ENCODE measurements at places on chromosomes 5 and 9.

GRCh38 chr5:170640731-170641588, 137.1 kb downstream of the KCNIP1 start:
- no peak for DNase-seq

DNA sequence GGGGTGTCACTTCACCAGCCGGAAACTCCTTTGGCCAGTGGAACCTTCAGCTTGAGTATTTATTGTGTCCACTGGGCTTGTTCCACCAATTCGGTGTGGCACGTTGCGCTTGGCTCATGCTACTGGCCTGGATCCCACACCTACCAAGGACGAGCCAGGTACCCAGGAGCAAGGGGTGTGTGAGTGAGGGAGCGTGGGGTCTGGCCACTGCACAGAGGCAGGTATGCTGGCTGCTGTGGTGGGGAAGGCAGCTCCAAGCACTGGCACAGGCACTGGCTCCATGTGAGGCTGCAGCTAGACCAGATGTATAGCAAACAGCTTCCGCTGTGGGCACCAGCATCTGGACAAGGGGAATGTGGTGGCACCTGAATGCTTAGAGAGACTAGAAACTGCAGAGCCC, 28.1 kb upstream of the CYLC2 start:
- DNase-seq, result no peak

GRCh38 chr9:116154976-116155697, 1.5 kb downstream of the PAPPA start:
- DNase-seq, result no peak

DNA sequence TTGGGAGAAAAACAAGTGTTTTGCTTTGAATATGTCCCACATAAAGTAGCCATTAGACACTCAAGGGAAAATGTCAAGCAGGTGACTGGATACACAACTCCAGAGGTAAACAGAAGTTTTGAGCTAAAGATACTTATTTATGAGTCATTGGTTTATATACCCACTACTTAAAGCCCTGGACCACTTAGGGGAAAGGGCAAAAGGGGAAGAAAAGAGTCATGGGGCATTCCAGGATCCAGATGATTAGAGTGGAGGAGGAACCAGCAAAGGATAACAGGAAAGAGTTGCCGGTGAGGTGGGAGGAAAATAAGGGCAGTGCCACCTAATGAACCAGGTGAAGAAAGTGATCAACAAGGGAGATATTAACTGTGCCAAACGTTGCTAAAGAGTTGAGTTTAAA, 254.2 kb upstream of the NR4A3 start:
- DNase-seq, result no peak

GRCh38 chr5:146040527-146040926, 64.8 kb downstream of the PLAC8L1 start:
- DNase-seq, result no peak

- DNase-seq, result no peak
These were observed 112.5 kb downstream of the HAPLN1 start for GRCh38 chr5:83608122-83608521.

GRCh38 chr9:16825971-16826625, 44.4 kb downstream of the BNC2 start:
- DNase-seq, result no peak

DNA sequence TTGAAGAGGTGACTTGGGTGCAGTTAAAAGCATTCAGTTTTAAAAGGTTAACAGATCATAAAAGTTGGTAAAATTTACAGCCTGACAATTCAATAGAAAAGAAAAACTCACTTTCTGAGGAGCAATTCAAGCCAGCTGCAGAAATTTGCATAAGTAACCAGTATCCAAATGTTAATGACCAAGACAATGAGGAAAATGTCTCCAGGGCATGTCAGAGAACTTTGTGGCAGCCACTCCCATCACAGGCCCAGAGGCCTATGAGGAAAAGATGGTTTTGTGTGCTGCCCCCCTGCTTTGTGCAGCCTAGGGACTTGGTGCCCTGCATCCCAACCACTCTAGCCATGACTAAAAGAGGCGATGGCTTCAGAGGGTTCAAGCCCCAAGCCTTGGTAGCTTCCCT, 1406.5 kb upstream of the ACO1 start:
- DNase-seq, result no peak

- DNase-seq, result no peak
These were observed 190.3 kb downstream of the SYK start for GRCh38 chr9:90991953-90992352.

- no peak for DNase-seq
These were observed 148.0 kb upstream of the ADRA1B start for GRCh38 chr5:159768243-159768642.

DNA sequence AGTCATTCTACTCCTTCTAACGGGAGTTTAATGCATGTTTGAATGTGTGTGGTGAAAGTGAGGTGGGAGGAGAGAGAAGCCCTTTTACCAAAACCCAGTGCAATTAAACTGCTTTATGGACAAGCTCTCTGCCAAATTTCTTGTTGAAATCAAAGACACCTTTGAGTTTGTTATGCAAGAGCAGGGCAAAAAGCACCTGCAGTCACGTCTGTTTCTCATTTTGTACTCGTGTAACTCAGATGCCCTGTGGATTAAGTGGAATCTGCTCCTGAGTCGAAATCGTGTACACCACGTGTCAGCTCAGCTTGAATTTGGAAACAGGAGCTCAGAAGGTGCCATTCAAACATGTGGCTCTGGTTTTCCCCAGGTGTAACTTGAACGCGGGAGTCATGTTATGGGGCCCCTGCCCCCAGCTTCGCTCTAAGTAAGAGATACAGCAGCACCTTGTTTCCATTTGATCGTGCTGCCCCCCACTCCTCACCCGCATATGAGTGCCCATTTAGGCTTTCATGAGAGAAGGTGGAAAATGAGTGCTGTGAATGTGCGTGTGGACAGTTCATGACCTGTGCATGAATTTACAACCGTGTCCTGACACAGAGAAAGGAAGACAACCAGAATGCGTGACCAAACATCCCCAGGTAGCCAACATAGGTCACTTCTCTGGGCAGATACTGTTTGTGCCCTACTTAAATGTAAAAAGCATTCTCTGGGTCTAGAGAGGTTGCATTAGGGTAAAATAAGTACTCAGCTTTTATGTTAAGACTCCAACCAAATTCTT, 347.0 kb upstream of the SLC30A5 start:
- DNase-seq, result no peak

DNA sequence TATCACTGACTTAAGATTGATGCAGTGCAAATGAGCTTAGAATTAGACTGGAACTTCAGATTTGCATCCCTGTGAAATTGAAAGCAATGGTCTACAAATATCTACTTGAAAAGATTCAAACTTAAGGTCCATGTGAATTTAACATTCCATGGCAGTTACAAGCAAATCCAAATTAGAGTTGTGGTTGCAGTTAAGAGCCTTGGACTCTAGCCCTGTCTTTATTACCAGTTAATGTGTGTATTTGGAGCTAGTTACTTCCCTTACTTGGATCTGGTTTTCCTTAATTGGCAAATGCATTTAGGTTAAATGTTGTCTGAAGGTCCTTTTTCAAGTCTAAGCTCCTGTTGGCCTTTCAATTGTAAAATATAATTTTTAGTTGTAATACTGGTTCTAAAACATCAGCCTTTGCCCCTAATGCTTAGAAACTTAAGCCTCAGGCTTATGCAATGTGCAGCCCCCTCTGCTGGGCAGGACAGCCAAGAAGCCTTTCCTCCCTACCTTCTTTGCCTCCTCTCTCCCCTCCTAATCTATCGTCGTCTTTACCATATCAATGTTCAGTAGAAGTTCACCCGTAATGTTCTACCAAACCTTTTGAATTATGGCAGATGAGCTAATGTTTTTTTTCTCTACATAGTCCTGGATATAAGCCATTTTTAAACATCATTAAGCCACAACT, 59.5 kb downstream of the ERMP1 start:
- no peak for DNase-seq

DNA sequence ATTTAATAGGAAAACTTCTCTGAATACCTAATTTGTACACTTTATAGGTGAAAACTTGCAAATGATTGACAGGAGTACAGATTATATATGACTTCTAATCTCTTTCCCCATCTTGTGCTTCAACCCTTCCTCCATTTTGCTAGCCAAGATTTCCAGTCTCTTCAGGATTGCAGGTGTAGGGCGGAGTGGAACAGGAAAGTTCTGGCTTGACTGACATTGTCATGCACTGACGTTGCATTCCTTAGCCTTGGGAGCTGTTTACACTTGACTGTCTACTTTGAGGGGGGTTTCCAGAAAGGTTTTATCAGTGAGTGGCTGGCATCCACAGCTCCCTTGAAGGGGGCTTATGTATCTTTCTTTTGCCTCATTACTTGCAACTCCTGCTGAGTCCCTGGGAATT, 34.1 kb upstream of the GRIA1 start:
- no peak for DNase-seq

Data from activated CD4-positive, CD25-positive, alpha-beta regulatory T cell (primary cell).